Articular chondrocyte of knee joint (primary cell): ENCODE measurements at places on chromosomes 5 and 9. TPM values are rescaled to one million over a fixed set of nuclear protein-coding genes. Genes with fewer than 3 reads are reported as not detected.

The PROB1 gene
- total RNA-seq = 0.76 and 0.78 TPM in 2 replicates

The FKTN gene
- total RNA-seq = 53.1 and 73.7 TPM in 2 replicates

The GAS1 gene
- total RNA-seq = 46.4 and 61.7 TPM in 2 replicates

The ADAMTS13 gene
- total RNA-seq = 0.91 and 1.3 TPM in 2 replicates

The KCNT1 gene
- total RNA-seq = not detected in 2 replicates

The CTXN3 gene
- total RNA-seq = 0.11 TPM in 1 of 2 replicates, not detected in the other

The TLE4 gene
- 21.0 and 27.9 TPM in 2 replicates for total RNA-seq

The IRX1 gene
- total RNA-seq = 0.13 and 0.22 TPM in 2 replicates

The PDE8B gene
- 0.11 and 0.39 TPM in 2 replicates for total RNA-seq

The GPR21 gene
- 2.4 and 3.6 TPM in 2 replicates for total RNA-seq

The NIPAL4 gene
- under 0.01 TPM in 1 of 2 replicates, not detected in the other for total RNA-seq

The AHRR gene
- total RNA-seq = 20.1 and 21.1 TPM in 2 replicates

The SOHLH1 gene
- not detected in 2 replicates for total RNA-seq

The MAP1B gene
- 200 and 210 TPM in 2 replicates for total RNA-seq

The GABRP gene
- total RNA-seq = 0.11 TPM in 1 of 2 replicates, not detected in the other

The SYK gene
- total RNA-seq = not detected in 2 replicates

The SLC34A3 gene
- not detected in 2 replicates for total RNA-seq

The CDKN2B-AS1 gene
- 2.1 and 6.7 TPM in 2 replicates for total RNA-seq

The PTTG1 gene
- total RNA-seq = 92.4 and 111 TPM in 2 replicates

The FAM193B gene
- 23.1 and 23.7 TPM in 2 replicates for total RNA-seq

The NUTM2F gene
- not detected in 2 replicates for total RNA-seq

The FAM114A2 gene
- 37.2 and 37.6 TPM in 2 replicates for total RNA-seq

The SPATA31E1 gene
- total RNA-seq = not detected in 2 replicates

The TMEM171 gene
- 3.8 and 6.6 TPM in 2 replicates for total RNA-seq

The SLC25A48 gene
- total RNA-seq = not detected in 2 replicates

The WDR38 gene
- not detected in 2 replicates for total RNA-seq

The C1QTNF2 gene
- total RNA-seq = 1.4 and 1.8 TPM in 2 replicates

The PITX1 gene
- 162 and 175 TPM in 2 replicates for total RNA-seq

The EIF4EBP3 gene
- 4.2 and 5.0 TPM in 2 replicates for total RNA-seq

The SGCD gene
- total RNA-seq = 71.9 and 73.8 TPM in 2 replicates

The GARIN3 gene
- total RNA-seq = not detected in 2 replicates

The PCDHGA4 gene
- total RNA-seq = 6.7 and 8.9 TPM in 2 replicates

The UBE2B gene
- 46.7 and 51.5 TPM in 2 replicates for total RNA-seq

The SMIM23 gene
- not detected in 2 replicates for total RNA-seq

The SAXO1 gene
- 0.13 and 0.22 TPM in 2 replicates for total RNA-seq

The LEAP2 gene
- total RNA-seq = 0.32 and 0.39 TPM in 2 replicates

The GOLGA2 gene
- total RNA-seq = 112 and 134 TPM in 2 replicates

The FAT2 gene
- under 0.01 and 0.11 TPM in 2 replicates for total RNA-seq

The CCDC192 gene
- total RNA-seq = not detected in 2 replicates

The CCL28 gene
- total RNA-seq = 14.6 and 15.7 TPM in 2 replicates

The NDUFS6 gene
- total RNA-seq = 21.6 and 32.7 TPM in 2 replicates

The IRX4 gene
- not detected in 2 replicates for total RNA-seq

The NPR2 gene
- 29.2 and 38.3 TPM in 2 replicates for total RNA-seq

The FAM78A gene
- total RNA-seq = 0.52 and 0.54 TPM in 2 replicates

The RBM27 gene
- total RNA-seq = 34.4 and 39.8 TPM in 2 replicates

The AP3B1 gene
- total RNA-seq = 83.7 and 99.3 TPM in 2 replicates

The CENPP gene
- 10.8 and 11.2 TPM in 2 replicates for total RNA-seq

The PCDHB13 gene
- total RNA-seq = 2.7 and 4.0 TPM in 2 replicates

The CCDC171 gene
- total RNA-seq = 6.4 and 6.8 TPM in 2 replicates

The EFNA5 gene
- total RNA-seq = 20.1 and 22.1 TPM in 2 replicates

The PCDHB5 gene
- 2.9 and 3.6 TPM in 2 replicates for total RNA-seq

The CFAP77 gene
- 0.13 TPM in 1 of 2 replicates, not detected in the other for total RNA-seq

The SPINK1 gene
- not detected in 2 replicates for total RNA-seq

The TAS2R1 gene
- total RNA-seq = not detected in 2 replicates

The TMEM250 gene
- total RNA-seq = 32.5 and 34.6 TPM in 2 replicates

The NEURL1B gene
- total RNA-seq = 3.5 and 6.1 TPM in 2 replicates

The C5orf58 gene
- total RNA-seq = not detected in 2 replicates
